HT1080 (cell line): ENCODE measurements at places on chromosomes 6 and 20. TPM values are rescaled to one million over a fixed set of nuclear protein-coding genes. Genes with fewer than 3 reads are reported as not detected.

- no peak for DNase-seq
Observed at GRCh38 chr20:49993301-49993751, 10.5 kb downstream of the SNAI1 start.

- DNase-seq, result peak; percentile 92
Observed at GRCh38 chr20:10761786-10762185, 88.0 kb upstream of the JAG1 start.

GRCh38 chr6:99344289-99344688, 5.2 kb downstream of the FAXC start:
- DNase-seq, result peak; percentile 94

DNA sequence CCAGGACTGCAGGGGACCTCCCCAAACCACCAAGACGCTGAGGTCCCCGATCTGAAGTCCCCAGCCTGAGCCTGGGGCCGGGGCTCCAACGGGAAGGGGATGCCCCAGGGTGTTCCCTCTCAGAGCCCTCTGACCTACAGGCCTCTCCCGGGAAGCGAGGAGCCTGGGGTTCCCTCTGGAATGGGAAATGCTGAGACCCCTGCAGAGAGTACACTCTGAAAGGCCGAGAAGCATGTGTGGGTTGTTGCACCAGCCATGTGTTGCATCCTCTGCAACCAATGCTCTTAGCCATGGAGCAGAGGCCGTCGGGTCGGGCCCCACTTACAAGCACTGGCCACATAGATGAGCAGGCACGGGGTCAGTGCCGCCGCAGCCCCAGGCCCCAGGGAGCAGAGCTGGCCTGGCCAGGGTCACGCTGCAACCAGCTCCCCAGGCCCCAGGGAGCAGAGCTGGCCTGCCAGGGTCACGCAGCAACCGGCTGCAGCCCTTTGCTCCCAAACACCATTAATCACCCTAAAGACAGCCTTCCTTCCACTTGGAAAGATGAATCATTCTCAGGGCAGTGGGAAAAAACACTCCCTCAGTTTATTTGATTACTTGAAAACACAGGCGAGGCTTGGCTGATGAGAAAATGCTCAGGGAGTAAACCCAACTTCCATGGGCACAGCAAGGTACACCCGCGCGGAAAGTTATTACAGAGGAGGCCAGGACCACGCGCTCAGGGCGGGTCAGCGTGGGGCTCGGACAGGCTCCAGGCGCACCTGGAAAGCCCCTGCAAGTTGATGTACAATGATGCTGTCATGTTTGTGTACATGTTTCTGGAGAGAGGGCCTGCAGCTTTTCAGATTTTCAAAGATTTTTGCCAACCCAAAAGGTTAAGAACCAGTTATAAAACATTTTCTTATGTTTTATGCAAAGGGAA, 78.0 kb upstream of the AFDN start:
- DNase-seq, result no peak

DNA sequence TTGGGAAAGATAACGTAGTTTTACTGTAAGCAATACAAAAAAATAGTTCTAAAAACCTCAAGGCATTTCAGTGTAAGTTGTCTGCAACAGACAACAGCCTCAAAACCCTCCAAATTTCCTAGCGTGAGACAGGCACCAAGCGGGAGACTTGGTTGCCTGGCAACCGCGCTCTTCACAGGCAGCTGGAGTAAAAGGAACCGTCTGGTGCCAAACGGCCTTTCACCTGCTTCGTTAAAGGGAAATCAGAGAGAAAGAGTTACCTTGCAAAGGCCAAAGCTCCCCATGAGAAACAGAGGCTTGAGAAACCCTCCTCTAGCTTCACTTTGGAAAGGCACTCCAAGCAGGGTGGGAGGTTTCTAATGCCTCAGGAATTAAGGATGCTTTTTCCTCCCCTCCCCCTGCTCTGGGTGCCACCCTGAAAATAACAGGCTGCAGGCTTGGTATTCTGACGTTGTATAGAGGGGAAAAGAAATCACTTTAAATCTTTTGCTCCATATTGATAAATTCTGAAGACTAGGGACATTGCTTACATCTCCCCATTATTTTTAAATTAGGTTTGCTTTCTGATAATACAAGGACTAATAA, 129.7 kb upstream of the UFL1 start:
- peak; percentile 7 for DNase-seq

DNA sequence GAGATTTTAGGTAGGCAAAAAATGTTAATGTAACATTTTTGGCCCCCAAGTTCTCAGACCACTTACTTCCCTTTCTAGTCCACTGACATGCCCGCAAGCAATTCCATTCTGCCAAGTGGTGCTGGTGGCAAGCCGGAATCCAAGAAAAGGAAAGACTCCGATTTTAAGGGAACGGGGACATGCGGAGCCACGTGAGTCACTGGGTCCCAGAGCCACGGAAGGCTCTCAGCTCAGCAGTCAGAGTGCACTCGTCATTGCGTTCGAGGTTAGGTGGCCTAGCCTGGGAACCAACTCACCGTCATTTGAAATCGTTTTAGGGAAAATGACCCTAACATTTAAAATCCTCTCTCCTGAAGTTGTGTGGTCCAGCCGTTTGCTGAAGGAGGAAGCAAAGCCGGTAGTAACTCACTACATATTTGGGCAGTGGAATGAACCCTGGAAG, 711 bp upstream of the SIRT5 start:
- DNase-seq, result peak; percentile 51

GRCh38 chr6:35973670-35974222, 50.7 kb downstream of the SLC26A8 start:
- DNase-seq, result peak; percentile 22

DNA sequence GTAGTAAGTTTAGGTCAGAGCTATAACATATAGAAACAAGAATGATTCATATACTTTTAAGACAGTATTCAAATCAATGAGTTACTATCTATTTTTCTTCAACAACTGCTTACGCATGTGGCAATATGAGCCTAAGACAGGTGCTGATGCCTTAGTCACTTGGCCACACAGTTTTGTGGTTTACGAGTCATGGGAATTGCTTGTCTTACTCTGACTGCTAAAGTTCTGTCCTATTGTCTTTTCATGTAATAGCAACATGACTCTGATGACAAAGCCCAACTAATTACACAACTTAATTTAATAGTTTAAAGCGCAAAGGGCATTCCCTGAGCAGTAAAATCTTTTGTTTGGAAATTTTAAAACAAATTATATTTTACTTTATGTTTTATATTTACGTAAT, 159.3 kb upstream of the CENPW start:
- peak; percentile 97 for DNase-seq

DNA sequence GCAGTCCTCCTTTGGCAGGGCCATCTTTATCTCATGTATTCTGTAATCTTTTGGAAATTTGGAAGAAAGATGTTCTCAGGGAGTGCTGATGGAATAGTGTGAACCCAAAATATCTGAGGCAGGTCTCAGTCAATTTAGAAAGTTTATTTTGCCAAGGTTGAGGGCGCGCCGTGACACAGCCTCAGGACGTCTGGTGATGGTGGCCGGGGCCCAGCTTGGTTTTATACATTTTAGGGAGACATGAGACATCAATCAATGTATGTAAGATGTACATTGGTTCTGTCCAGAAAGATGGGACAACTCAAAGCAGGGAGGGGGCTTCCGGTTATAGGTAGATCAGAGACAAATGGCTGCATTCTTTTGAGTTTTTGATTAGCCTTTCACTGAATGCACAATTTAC, 89.8 kb downstream of the ERMARD start:
- no peak for DNase-seq

DNA sequence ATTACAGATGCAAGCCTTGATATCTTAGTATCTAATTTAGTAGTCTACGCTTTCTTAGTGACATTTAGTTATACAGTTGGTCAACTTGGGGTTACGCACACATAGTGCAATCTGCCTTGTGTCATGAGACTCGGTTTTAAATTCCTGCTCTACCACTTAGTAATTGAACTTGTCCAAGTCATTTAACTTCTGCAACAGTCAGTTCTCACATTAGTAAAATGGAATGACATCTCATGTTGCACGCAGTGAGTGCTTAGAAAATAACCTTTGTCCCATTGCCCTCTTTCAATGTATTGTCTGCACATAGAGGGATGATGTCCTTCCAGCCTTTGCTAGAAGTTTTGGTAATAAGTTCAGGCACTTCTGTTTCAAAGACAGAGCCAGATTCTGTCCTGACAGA, 48.6 kb downstream of the TMEM170B start:
- no peak for DNase-seq

The HRH3 gene
- total RNA-seq, result not detected in 2 replicates

The CD93 gene
- 0.03 and 0.20 TPM in 2 replicates for total RNA-seq

The LAMP5 gene
- not detected in 2 replicates for total RNA-seq

The PACRG gene
- total RNA-seq, result not detected in 2 replicates
